Hypothalamus (tissue), 51 donors: ENCODE measurements at places on chromosomes 16 and 17.

- no peak for DNase-seq
These were observed 3.5 kb downstream of the WDR90 start for GRCh38 chr16:652454-653305.

DNA sequence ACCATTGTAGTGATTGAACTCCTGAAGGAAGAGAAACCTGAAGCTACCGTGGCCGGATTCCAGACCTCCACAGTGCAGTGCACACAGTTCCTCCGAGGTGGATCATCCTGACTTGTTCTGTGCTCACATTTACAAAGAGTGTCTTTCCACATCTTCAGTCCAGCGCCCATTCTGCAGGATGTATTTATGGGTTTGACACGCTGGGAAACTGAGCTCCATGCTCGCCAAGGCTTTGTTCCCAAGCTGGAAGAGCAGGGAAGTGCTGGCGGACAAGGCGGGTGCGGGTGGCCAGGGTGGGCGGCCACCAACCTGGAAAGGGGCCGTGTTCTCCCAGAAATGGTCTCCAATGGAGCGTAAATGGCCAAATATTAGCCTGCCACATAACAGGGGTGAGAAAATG is 227.9 kb downstream of the IRF8 start:
- no peak for DNase-seq

DNA sequence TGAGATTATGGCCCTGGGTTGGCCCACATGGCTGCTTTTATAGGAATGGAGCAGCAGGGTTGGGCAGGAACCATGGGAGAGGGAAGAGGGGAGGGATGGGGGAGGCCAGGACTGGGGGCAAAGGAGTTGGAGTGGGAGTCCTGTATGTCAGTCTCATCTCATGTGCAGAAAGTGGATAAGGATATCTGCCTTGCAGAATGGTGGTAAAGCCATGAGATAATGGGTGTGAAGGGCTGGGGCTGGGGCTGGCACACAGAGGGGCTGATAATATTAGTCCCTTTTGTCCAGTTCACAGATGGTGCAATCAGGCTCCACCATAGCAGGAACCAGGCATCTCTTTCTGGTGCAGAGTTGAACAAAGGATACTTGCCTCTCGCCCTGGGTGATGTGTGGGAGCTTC is 101.3 kb downstream of the MRM1 start:
- no peak for DNase-seq

DNA sequence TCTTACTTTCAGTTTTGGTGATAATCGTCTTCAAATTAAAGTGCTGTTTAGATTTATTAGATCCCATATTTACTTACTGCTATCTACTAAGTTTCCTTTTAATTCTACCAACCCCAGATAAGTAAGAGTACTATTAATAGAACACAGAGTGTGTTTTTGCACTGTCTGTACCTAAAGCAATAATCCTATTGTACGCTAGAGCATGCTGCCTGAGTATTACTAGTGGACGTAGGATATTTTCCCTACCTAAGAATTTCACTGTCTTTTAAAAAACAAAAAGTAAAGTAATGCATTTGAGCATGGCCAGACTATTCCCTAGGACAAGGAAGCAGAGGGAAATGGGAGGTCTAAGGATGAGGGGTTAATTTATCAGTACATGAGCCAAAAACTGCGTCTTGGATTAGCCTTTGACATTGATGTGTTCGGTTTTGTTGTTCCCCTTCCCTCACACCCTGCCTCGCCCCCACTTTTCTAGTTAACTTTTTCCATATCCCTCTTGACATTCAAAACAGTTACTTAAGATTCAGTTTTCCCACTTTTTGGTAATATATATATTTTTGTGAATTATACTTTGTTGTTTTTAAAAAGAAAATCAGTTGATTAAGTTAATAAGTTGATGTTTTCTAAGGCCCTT is 56.8 kb downstream of the HLF start:
- no peak for DNase-seq

- no peak for DNase-seq
These were observed 90.5 kb upstream of the MAF start for GRCh38 chr16:79691007-79691406.

GRCh38 chr16:84513123-84513522 is 8.7 kb upstream of the MEAK7 start:
- DNase-seq, result no peak

DNA sequence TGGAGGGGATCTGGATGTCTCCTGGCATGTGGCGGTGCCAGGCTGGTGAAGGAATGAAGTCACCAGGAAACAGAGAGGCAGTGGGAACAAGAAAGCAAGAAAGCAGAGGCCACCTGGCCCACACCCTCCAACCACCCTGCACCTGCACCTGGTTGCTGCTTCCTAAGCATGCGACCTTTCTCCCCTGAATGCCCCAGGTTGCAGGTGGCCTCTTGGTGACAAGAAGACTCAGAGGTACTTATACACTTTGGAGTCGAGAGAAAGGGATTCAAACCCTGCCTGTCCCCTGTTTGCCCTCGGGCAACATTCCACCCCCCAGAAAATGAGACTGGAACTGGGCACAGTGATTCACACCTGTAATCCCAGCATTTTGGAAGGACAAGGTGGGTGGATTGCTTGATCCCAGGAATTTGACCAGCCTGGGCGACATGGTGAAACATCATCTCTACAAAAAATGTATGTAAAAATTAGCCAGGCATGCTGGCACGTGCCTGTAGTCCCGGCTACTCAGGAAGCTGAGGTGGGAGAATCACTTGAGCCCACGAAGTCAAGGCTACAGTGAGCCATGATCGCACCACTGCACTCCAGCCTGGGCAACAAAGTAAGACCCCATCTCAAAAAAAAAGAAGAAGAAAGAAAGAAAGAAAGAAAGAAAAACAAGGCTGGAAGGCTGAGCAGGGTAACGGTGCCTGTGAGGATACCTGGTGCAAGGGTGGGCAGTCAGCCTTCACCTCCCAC is 34.6 kb upstream of the TNRC6C start:
- no peak for DNase-seq

- no peak for DNase-seq
These were observed 27.7 kb downstream of the WNT9B start for GRCh38 chr17:46879101-46879500.

- DNase-seq, result no peak
These were observed 10.3 kb downstream of the TOB1 start for GRCh38 chr17:50855708-50856330.

GRCh38 chr16:56848029-56848936 is 16.7 kb upstream of the SLC12A3 start:
- no peak for DNase-seq

DNA sequence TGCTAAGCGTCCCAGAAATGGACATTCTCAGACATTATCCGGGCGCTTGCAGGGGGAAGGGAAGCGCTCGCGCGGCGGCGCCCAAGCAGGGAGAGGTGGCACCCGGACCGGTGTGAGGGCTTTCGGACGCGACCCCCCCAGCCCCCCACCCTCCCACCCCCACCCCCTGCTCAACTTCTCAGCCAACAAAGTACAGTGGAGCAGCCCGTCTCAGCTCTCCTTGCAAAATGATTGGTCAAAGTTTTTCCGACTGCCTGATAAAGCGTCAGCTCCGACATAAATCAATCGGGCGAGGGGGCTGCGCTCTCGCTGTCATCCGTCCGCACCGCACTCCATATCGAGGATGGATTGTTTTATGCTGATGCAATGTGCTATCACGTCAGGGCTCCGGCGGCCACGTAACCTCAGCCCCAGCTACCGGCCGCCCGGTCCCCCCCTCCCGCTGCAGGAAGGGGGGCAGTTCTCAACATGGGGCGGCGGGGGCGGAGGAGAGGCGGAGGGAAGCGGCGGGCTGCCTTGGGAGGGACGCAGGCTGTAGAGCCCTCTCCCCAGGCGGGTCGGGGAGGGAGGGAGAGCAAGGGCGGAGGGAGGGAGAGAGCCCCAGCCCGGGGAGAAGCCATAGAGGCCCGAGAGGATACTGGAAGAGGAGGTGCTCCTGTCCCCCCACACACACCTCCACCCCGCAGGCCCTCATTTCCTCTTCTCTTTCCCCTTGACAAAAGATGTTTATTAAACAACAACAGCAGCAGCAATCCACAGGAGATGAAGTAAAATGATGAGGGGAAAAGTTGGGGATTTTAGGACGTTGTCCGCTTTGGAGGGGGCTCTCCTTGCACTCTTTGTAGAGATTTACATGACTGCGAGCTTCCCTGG is at the start of gene HOXB9:
TSS of gene HOXB9 (minus strand) at position 114 of the 873 bp plus-strand sequence. CDS start at position 25, 89 bp downstream.
- DNase-seq, result no peak

GRCh38 chr17:68378268-68379176 is 78.8 kb downstream of the WIPI1 start:
- no peak for DNase-seq

DNA sequence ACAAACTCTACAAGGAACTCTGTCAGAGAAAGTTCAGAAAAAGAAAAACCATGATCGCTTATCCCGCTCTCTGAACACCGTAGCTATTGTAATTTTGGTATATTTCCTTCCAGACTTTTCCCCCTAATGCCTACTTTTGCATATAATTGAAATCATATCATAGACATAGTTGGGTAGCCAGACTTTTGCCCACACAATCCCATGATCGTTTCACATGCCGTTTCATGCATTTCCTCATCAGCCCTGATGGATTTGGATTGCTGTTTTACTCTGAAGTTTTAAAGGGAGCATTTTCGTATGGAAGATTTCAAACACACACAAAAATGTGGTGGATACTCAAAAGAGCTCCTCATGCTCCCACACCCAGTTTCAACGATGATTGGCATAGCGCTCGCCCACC is 31.3 kb downstream of the COX4I1 start:
- DNase-seq, result no peak
